ENCODE measurements at places on chromosomes 16 and 17.
A peak's percentile ranks its signal among the peaks of the same experiment; 100 is the strongest.

DNA sequence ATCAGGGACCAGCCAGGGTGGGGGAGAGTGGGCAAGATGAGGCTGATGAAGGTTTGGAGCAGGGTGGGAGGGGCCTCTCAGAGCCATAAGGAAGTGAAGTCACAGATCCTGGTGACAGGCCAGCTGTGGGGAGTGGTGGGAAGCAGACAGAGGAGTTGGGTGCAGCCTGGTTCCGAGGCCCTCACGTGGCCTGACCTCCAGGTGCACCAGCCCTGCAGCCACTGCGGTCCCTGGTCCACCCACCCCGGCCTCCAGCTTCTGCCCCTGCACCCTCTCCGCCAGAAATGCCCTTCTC is 3.9 kb upstream of the ZFPM1 start:
- no peak for DNase-seq

DNA sequence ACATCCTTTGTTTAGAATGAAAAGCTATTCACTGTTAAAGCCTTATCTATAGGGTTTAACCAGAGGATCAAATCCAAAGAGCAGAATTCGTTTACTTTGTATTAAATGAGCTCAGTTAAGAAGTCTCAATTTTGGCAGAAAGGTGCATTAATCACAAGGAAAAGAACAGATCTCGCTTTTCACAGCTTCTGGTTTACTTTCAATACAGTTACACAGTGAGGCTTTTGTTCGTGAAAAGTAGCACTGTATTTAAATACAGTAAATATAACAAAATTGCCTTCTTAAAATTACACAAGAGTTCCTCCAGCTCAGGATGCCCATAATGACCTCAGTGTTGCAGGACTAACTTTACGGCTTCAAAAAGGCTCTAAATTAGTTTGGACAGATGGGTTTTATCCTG is 669.1 kb upstream of the SALL1 start:
- no peak for DNase-seq

DNA sequence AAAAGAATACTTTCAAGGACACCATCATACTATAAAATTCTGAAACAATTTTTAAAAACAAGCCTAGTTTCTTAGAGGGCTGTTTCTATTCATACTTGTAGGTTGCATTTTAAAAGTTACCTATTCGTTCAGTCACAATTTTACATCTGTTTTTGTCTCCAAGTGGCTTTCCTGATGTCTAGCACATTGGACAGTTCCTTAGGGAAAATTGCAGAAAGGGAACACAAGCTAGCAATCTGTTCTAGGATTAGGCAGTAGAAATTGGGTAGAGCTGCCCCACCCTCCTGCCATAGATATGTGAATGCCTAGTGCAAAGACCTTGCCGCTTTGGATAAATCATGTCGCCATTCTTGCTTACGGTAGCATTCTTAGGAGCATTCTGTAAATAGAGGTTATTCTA is 358.9 kb downstream of the RBFOX1 start:
- DNase-seq, result no peak

DNA sequence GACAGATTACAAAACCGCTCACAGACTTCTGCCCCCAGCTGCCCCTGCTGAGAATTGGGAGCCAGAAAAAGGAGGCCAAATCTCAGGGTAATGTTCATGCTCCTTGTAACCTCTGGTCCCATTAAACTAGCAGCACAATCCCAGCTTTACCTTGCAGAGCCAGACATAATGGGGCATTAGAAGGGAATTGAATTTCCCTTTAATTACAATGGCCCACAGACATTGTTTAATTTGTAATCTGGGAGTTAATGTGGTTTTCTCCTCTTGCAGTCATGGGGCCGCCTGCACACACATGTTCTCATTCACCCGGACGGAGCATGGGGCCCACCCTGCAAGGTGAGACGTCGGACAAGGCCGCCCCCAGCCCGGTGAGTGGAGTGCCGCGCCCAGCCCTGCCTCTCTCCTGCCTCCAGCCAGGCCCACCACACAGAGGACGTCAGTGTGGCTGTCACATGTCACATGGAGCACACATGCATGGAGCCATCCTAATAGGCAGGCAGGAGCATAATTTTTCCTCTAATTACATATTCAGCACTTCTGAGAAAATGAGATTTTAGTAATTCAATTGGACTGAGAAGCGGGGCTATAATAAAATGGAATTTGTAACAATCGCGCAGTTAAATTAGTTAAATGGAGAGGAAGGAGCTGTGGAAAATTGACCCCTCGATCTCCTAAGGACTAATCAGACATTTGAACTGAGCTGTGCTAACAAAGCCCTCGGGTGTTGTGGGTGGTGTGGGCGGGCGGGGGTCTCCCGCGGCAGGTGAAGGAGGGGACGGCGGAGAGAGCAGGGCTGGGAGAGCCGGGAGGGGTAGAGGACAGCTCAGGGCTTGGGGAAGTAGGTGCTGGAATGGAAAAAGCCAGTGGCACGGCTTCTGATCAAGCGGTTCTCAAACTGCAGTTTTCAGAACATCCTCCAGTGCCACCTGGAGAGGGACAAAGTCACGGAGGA is 87.7 kb downstream of the ENGASE start:
- no peak for DNase-seq

- no peak for DNase-seq
These were observed 977 bp downstream of the NAGPA start for GRCh38 chr16:5032748-5033167.

- DNase-seq, result peak; percentile 55
These were observed 986 bp downstream of the HAPSTR1 start for GRCh38 chr16:9092282-9092977.

DNA sequence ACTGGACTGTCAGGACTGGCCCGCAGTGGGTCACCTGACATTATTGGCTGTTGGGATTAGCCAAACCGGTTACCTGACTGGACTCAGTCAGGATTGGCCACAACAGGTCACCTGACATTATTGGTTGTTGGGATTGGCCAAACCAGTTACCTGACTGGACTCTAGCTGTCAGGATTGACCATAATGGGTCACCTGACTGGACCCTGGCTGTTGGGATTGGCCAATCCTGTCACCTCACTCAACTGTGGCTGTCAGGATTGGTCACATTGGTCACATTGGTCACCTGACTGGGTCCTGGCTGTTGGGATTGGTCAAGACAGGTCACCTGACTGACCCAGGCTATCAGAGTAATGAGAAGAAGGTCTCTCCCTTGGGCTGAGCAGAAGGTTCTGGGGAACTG is 207.7 kb upstream of the SDK2 start:
- DNase-seq, result no peak

DNA sequence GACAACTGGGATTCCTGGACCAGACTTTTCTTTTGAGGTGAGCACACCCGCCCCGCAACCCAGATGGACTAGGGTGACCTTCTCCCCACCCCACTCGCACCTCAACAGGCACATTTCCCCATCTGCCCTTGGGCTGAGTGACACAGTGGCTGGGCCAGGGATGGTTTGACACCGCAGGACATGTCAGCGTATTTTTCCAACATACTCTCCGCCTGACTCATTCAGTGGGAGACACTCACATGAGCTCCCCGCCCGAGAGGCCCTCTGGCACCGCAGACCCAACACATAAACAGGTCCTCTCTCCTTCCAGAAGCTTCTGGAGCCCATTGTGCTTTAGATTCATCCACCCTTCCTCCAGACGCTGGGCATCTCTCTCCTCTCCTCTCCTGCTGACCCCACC is 69.4 kb downstream of the ZDHHC7 start:
- DNase-seq, result no peak

DNA sequence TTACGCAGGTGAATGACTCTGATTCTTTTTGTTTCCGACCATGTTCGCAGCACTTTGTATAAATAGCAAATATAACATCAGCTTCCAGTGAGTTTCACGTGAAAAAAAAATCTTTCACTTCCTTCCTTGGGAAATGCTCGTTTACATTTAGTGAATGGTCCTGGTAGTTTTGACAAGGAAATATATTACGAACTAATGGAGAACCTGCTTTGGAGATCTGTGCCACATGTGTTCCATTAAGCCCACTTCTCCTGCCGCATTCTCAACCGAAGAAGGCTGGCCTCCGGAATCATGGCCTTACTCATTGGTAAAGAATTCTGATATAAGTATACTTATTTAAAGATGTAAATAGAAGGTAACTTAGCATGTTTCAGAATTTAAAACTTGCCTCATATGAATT is 3.6 kb downstream of the CRAMP1 start:
- DNase-seq, result no peak

DNA sequence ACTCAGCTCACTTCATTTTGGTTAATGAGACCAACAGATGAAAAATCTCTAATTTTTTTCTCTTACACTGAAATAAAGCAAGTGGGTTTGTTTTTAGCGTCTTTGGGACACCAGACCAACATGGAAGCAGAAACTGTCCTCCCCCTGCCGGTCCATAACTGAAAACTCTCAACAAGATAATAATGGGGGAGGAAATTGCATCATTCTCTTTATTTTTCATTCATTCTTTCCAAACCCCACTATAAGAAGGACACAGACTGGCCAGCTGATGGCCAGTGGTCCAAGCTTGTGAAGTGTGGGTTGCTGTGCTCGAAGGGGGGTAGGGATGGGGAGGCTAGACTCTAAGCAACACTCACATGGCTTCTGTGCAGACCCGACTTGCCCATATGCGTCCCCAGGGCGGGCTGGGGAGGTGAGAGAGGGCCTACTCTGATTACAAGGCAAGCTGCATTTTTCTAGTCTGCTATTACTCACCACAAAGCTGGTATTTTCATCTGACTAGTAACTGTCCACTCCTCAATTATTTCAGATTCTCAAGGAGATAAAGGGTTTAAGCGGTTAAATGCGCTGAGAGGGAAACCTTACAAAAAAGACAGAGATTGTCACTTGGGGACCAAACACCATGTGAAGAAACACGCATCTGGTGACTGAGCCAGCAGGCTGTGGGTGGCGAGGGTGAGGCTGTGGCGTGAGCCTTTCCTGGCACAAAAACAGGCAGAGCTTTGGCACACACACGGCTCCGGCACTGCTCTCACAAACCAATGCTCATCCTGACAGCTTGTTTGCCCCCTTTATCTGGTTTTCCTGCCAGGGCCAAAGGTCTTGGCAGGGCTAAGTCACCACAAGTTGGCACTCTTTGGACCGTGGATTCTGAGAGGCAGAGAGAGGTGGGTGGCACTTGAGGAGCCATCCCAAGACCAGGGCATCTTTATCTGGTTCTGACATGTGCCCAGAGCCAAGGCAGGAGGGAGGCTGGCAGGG is 38.2 kb downstream of the MARF1 start:
- DNase-seq, result no peak

- DNase-seq, result no peak
These were observed 2.9 kb downstream of the WFIKKN2 start for GRCh38 chr17:50837980-50838954.

All from nephron progenitor cell (in vitro differentiated cells).